ENCODE measurements at places on chromosomes 11 and 22.
A peak's percentile ranks its signal among the peaks of the same experiment; 100 is the strongest.

DNA sequence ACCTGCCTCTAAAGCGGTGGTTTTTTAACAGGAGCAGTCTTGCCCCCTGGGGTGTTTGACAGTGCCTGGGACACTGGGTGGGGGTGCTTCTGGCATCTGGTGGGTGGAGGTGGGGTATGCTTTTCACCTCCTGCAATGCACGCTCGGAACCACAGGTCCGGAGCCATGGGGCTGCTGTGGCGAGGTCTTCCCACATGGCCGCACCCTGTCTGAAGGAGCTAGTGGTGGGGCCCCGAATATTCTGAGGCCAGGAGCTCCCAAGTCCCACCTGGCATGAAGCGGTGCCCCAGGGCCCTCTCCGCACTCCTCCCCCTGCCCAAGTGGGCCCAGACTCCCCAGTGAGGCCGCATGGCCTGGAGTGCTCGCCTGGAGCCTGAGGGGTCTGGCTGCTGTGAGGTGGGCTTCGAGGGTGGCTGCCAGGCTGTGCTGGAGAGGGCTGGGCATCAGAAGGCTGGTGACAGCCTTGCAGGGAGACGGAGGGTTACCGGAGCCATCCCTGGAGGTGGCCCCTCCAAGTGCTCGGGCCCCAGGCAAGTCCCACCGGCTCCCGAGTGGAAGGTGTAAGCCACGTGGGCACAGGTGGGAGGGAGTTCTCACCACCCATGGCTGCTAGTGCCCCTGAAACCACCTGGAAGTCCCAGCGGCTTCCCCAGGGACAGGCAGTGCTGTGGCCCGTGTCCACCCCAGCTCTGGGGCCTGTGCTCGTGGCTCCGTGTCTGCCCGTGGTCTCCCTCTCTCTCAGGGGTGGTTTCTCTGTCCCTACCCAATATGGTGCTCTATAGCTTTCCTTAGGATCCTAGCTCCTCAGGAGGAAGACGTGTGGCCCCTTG is 15.1 kb downstream of the TBX1 start:
- no peak for DNase-seq

DNA sequence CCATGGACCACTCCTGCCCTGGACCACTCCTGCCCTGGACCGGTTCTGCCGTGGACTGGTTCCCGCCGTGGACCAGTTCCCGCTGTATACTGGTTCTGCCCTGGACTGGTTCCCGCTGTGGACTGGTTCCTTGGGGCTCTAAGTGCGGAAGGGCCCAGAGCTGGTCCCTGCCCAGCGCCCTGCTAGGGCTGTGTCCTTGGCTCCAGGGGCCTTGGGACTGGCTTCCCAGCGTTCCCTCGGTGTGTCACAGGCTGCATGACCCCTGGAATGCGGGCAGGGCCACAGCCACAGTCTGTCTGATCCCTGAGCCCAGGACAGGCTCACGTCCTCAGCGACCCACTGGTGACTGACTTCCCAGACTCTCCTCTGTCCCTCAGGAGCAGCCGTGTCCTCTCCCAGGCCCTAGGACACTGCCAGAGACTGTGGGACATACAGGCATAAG is 412.2 kb downstream of the TBC1D22A start:
- no peak for DNase-seq

- no peak for DNase-seq
These were observed 34.4 kb upstream of the NNMT start for GRCh38 chr11:114261791-114262190.

DNA sequence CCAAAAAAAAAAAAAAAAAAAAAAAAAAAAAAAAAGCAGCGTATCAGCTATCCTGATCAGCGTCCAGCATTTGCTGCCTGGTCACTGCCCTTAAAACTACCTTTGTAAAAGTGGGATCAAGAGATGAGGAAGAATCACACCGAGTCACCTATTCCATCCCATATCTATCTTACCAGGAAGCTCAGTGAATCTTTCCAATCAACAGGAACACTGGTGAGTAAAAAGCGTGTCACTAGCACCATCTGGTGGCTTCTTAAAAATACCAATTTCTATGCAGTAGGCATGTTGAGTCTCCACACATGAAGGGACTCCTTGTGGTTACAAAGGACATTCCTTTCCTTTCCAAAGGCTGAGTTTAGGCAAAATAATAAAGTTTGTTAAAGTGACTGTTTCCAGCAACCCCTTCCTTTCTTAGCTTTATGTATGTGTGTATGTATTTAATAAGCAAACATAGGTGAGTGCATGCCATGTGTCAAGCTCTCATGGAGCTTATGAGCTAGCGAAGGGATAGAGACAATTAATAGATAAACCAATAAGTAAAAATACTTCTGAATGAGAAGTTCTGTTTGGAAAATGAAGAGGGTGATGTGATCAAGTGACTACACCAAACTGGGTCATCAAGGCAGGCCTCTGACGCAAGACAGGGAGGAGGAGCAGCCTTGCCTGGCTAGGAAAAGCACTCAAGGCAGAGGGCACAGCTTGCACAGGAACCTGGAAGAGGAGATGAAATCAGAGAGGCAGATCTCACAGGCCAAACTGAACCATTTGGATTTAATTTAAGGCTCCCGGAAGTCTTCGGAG is 13.9 kb upstream of the TP53AIP1 start:
- peak; percentile 33 for DNase-seq

DNA sequence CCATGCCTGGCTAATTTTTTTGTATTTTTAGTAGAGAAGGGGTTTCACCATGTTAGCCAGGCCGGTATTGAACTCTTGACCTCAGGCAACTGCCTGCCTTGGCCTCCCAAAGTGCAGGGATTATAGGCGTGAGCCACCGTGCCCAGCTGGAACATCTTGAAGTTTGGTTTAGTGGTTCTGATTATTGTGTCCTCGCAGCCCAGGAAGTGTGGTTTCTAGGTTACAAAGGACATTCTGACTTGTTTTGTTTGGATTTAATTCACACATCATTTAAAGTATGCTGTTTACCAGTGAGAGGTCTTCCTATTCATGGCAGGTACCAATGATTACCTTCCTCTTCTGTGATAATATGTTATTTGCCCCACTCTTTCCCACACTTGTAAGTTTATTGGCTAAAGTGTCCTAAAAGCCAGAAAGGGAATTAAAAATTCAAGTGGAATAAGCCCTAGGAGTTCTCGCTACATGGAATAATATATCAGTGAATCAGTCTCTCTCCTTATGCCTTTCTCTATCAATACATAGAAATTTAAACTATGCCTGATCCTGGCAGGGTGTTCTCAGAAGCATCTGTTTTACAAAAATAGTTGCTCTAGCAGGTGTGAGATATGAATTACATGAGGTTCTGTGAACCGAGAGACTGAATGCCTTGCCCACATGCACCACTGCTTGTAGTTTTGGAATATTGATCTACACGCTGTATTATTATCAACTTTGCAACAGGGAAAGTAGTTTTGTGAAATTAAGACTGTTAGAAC is 263.1 kb downstream of the DDX10 start:
- no peak for DNase-seq

- no peak for DNase-seq
These were observed 35.4 kb downstream of the KCNQ1OT1 start for GRCh38 chr11:2664376-2664775.

DNA sequence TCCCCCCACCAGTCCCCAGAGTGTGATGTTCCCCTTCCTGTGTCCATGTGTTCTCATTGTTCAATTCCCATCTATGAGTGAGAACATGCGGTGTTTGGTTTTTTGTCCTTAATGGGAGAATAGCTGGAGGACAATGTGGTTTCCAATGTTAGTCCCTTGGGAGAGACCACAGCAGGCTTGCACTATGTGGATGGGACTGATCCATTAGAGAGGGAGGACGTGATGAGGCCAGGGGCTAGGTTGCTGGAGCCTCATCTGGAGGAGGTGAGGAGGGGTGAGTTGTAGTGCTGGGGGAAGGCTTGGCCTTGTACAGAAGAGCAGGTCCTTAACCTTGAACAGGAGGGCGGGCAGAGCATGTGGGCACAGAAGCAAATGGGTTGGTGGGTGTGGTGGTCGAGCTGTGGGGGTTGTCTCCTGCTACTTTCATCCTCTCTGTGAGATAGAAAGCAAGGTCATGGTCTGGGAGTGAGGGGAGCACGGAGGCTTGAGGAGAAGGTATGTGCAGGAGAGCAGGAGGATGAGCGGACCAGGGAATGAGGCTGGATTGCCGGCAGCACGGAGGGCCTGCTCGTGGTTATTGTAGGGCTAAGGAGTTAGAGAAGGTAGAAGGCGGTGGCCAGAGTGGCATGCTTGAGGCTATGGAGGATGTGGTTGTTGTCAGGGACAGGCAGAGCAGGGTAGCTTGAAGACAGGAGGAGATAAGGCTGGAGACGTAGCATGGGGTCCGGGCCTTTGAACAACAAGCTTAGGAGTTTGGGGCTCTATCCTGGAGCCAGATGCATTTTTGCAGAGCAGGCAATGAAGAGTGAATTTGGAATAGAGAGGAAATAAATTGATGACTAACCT is 11.2 kb upstream of the SREBF2 start:
- DNase-seq: no peak

- peak; percentile 57 for DNase-seq
These were observed at the start of gene SBF1 for GRCh38 chr22:50474710-50475651. Gene SBF1 (minus strand): TSS chr22:50475035. CDS start chr22:50474840, 195 bp downstream.

GRCh38 chr11:57566905-57567514 is 462 bp downstream of the UBE2L6 start:
- no peak for DNase-seq

- no peak for DNase-seq
These were observed 9.6 kb upstream of the WNT11 start for GRCh38 chr11:76215941-76216340.

DNA sequence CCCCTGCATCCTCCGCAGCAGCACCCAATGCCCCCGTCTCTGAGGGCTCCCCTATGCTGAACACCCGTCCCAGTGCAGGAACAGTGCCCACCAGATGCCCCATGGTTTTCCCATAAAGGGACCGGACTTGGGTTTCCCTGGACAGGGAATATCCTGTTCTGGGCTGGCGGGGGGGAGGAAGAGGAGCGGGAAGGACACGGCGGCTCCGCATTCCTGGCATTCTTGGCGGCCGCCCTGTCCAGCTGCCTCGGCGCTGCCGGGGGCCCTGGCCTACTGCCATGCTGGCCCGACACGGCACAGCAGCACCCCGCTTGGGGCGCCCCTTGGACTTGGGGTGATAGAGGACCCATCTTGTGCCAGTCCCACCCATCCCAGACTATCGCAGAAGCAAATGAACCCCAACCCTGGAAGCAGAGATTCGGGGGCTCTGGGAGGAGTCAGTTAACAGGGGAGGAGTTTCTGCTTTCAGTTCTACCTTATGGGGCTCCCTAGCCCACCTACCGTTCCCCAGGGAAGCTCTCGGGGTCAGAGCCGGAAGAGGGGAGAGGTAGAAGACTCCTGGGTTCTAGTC is 23.7 kb upstream of the CBX7 start:
- no peak for DNase-seq

- DNase-seq: no peak
These were observed 104.9 kb downstream of the KCNC1 start for GRCh38 chr11:17839450-17839849.

DNA sequence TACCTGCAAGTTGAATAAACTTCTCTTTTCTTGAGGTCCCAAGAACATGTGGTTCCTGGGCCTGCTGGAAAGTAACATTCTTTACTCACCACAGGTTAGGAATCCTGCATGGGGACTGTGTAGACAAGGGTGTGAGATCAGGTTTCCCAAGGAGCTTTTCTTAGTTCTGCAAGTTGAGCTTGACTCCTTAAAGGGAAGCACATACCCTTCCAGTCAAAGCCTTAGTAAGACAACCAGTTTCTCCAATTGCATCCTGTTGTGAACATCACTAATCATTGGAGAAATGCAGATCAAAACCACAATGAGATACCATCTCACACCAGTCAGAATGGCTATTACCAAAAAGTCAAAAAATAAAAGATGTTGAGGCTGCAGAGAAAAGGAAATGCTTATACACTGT is 48.3 kb upstream of the PAK1 start:
- DNase-seq: no peak

DNA sequence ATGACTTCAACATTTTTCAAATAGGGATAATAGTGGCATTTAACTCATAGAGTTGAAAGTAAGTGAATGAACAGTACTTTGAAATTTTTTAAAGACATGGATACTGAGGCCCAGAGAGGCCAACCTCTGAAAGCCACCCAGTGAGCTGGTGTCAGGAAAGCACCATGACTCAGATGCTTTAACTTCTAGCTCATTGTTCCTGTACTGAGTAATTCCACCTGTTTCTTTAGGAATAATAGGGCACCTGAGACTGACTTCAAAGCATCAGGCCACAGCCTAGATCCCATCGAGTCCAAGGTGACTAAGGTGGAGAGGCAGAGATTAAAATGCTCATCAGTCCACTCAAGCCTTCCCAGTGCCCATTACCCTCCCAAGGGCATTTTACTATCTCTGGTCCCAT is 491.8 kb upstream of the TENM4 start:
- DNase-seq: no peak

DNA sequence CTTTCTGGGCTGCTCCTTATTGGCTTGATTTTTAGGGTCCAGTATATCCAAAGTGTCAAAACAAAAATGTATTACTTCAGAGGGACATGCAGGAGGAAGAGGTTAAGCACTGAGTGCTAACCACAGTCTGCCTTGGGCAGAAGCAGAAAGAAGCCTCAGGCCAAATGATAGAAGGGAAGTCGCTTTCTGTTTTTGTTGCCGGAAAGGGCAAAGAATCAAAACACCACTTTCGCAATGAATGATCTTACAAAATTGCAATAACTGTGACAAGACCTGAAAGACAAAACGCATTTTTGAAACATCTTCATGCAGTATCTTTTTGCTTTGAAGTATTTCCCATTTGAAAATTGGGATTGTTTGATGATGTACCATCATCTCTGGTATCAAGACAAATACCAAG is 70.1 kb upstream of the PICALM start:
- no peak for DNase-seq

DNA sequence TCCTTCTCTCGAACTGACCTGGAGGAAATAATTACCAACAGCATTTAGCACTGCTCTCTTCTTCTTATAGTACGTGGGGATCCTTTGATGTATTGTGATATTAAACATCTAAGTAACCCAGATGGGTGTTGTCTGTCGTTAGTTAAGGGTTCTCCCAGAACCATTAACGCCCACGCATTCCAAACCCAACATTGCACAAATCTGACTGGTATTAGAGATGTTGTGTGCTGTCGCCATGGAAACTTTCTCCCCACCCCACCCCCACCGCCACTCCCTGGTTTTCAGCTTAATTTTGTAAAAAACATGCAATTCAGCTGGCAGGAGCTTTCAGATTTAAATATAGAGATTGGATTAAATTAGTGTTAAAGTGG is 1495.2 kb downstream of the TBC1D22A start:
- no peak for DNase-seq

DNA sequence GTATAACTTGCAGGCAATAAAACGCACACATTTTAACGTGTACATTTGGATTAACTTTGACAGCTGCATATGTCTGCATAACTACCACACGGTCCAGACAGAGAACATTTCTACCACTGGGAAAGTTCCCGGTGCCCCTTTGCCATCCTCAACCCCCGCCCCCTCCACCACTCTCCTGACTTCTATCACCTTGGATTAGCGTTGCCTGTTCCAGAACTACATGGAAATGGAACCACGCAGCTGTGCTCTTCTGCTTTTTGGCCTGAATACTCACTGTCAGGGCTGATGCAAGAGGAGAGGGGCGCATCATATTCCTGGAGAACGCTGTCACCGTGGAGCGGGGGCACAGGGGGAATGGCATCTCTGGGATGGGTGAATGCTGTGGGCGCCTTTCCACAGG is 62.1 kb downstream of the LRP5 start:
- DNase-seq: no peak

All from NCI-H1048 (cell line).